ENCODE measurements at places on chromosomes 13 and 19.

GRCh38 chr19:12202250-12202649, 39.4 kb downstream of the ZNF136 start:
- DNase-seq = peak; percentile 29

- peak; percentile 74 for DNase-seq
Measured at GRCh38 chr19:53254411-53255341, at the start of gene ZNF677. Gene ZNF677, minus strand, starts transcription at chr19:53254873. Its CDS starts 3,323 bp downstream, at chr19:53251550.

GRCh38 chr19:41447732-41448332, 4.9 kb downstream of the ERICH4 start:
- no peak for DNase-seq

DNA sequence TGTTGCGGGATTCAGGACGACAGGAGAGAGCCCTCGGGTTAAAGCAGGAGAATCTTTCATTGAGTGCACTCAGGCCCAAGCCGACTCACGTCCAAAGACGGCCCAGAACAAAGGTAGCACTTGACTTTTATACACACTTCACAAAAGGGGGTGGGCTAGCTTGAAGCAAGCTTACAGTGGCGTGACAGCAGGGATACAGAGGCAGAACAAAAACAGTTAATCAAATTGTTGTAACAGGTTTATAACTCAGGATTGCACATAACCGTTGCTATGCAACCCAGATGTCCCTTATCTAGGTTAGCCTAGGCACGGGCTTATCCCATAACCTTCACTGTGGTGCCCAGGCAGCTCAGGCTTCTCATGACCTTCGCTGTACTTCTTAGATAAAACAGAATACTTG, 2.0 kb downstream of the MED25 start:
- DNase-seq = no peak

DNA sequence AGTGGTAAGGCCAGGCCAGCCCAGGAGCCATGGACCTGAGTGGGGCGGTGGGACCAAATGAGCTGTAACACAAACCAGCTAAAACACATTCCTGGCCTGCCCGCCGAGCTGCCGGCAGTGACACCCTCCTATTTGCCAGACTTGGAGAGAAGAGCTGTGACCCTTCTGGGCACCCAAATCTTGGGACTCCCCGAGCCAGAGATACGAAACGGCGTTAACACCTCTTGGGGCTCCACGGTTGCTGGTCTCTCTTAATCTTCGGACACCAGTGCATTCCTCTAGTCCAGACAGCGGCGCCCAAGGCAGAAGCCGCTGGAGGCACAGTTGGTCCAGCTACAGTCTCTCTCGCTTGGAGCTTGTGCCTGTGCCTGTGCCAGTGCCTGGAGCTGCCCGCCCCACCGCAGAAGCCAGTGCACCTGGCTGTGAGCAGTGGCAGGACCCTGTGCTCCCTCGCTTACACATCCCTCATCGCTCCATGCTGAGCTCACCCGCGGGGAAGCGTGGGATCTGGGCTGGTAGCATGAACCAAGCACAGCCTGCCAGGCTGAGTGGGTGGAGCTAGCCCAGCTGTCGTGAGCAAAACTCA, 147.2 kb upstream of the KLHL1 start:
- no peak for DNase-seq

GRCh38 chr13:24203811-24204210, 43.3 kb downstream of the SPATA13 start:
- DNase-seq = no peak

- DNase-seq = no peak
Measured at GRCh38 chr13:108056278-108056677, 159.1 kb downstream of the LIG4 start.

DNA sequence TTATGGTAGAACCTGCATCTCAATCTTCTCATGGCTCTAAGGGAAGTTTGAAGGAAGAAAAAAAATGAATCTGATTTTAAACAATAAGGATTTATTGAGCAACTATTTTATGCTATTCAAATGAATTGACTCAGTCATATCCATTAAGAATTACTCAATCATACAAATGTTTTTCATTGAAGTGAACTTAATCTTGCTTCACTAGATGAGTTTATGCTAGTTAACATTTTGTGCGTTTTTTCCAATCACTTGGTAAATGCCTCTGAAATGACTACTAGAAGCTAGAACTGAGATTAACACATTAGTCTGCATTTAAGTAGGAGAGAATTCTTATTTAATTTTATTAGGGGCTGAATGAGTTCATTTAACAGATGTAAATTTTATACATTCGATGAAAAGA, 25.2 kb downstream of the RXFP2 start:
- DNase-seq = no peak

- no peak for DNase-seq
Measured at GRCh38 chr13:87331178-87331577, 340.0 kb upstream of the SLITRK5 start.

DNA sequence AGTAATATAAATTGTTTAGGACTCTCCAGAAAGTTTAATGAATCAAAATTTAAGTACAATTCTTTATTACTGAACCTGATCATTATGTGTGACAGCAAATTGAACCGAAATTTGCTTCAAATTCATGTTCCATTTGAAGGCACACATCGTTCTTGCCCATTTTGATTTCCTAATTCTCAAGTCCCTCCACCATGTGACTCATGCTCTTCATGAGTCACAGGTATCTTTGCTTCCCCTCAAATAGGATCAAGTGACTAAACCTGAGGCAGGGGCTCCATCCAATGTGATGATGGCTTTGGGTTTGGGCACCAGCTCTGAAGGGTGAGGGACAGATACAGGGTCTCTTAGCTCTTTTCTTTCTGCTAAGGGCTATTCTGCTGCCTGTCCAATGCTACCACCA, 86.1 kb downstream of the THSD1 start:
- no peak for DNase-seq

GRCh38 chr19:3774621-3775373, 2.8 kb upstream of the RAX2 start:
- DNase-seq = no peak

DNA sequence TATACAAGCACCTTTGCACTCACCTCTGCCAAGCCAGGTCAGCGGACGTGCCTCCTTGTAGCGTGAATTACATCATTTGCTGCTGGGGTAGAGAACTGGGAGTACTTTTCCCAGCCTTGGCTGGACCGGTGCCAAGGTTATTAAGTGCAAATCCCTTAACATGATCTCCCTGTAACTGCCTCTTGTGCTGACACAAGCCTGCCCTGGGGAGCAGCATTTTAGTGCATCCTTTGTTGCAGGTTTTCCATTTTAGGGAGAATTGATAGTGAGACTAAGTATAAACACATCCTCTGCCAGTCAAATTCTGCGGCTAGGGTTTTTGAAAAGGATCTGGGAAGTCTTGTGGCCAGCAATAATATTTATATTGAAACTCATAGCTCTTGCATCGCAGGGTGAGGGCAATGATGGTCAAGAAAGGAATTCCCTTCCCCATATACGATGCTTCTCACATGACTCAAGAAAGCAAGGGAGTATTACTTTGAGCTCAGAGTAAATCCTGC, 32.7 kb upstream of the DCLK1 start:
- no peak for DNase-seq

DNA sequence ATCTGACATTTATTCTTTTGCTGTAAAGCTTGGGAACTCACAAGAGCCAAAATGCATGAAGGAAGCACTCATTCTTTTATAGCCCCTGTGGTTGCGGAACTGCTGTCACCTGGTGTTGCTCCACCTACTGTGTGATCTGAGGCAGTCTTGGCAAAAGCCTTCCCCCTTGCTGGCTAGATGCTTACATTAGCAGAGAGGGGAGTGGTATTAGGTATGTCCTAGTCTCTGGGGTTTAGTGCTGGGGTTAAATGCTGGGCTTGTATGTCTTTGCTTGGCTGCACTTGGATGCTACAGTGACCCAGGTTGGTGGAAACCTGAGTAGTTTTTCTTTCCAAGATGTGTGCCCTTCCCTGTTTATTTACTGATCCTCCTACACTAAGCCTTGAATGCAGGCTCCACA, 99.3 kb downstream of the WDFY2 start:
- DNase-seq = no peak

GRCh38 chr19:45097776-45098520, 5.0 kb downstream of the PPP1R37 start:
- no peak for DNase-seq

DNA sequence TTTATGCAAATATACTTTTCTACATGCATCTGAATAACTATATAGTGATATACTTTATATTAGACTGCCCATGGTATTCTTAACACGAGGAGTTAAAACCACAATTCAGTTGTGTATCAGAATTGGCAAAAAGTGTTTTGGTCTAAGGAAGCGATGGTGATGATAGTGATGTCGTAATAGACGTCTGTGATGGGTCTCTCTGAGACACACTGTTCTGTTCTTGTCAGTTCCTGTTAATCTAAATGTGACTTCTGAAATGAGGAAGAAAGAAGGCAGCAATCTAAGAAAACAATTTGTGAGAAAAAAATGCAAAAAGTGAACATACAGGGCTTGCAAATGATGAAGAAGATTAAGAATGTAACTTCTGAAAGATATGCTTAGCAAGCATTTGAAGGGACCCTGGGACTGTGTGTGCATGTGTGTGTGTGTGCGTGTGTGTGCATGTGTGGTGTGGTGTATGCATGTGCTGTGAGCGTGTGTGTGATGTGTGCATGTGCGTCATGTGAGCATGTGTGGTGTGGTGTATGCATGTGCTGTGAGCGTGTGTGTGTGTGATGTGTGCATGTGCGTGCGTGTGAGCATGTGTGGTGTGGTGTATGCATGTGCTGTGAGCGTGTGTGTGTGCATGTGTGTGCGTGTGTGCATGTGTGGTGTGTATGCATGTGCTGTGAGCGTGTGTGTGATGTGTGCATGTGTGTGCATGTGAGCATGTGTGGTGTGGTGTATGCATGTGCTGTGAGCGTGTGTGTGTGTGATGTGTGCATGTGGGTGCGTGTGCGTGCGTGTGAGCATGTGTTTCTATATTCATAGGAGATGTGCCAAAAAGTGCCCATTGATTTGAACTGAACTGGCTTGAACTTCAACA, 131.8 kb downstream of the IRS2 start:
- no peak for DNase-seq

- DNase-seq = no peak
Measured at GRCh38 chr19:8239528-8240273, 30.5 kb downstream of the CERS4 start.

DNA sequence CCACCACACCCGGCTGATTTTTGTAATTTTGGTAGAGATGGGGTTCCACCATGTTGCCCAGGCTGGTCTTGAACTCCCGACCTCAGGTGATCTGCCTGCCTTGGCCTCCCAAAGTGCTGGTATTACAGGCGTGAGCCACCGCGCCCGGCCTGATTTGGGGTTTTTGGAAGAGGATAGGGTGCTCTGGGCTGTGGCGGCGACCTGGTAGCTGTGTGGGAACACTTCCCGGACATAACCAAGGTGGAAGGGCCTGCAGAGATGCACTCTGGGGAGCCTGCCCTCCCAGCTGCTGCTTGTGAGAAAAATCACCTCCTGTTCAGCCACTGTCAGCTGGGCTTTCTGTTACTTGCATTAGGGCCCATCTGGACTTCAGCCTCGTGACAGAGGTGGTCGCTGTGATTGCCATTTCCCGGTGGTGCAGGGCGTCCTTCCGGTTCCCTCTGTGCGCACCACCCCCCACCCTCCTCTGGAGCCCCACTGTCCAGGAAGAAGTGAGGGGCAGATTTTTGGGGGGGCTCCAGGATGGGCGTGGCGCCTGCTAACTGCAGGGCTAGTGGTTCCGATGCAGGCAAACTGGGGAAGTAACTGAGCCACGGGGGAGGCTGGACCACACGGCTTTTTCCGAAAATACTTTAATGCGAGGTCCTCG, 7.5 kb downstream of the IL4I1 start:
- no peak for DNase-seq

DNA sequence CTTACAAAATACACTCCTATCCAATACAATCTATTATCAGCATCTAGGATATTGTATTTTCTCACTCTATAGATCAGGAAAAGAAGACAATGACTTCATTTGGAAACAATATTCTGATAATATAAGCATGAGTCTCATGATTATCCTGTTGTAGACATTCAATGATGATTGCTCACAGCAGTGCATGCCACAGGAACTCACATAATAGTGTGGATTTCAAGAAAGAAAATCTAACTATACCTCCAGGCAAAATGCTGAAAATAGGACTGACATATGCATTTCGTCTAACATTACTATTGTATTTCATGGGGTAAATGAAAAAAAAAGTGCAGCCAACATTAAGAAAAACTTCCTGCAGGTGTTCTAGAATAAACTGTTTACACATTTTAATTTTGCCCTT, 122.6 kb downstream of the POSTN start:
- no peak for DNase-seq

- DNase-seq = no peak
Measured at GRCh38 chr13:80419416-80419815, 78.5 kb upstream of the SPRY2 start.

DNA sequence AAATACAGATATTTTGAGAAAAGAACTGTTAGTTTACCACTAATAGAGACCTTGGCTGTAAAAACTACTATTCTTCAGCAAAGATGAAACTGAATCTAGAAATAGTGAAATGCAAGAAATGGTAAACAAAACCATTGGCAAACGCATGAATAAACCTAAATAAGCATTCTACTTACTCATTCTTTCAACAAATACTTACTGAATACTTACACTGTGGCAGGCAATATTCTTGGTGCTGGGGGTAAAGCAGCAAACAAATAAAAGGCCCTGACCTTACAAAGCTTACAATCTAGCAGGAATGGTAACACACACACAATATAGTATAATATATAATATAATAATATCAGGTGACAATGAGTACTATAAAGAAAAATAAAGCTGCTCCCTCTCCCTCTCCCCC, 38.7 kb downstream of the KATNAL1 start:
- DNase-seq = no peak

GRCh38 chr13:40503966-40504591, 162.4 kb downstream of the FOXO1 start:
- DNase-seq = no peak

- no peak for DNase-seq
Measured at GRCh38 chr13:39259371-39260140, 221.3 kb downstream of the NHLRC3 start.

DNA sequence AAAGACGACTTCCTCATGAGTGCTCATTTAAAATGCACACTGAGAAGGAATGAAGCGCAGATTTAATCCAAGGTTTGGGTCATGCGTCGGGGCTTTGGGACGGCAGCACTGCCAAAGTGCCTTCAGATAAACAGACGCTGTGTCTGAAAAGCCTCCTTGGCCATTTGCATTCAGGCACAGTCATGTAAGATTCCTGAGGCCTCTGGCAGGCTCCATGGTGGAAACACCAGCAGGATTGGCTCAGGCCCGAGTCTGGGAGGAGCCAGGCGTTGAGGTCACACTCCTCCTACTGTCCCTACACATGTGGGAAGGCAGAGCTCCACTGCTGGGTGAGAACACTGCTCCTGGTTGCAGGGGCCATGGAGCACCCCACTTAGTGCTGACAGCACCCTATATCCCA, 113.3 kb upstream of the KL start:
- no peak for DNase-seq

GRCh38 chr13:66224663-66225062, 1005.5 kb downstream of the PCDH9 start:
- DNase-seq = no peak

GRCh38 chr19:34662919-34663318, 14.0 kb downstream of the SCGB2B2 start:
- peak; percentile 13 for DNase-seq

GRCh38 chr19:44824761-44825160, 15.9 kb downstream of the BCAM start:
- DNase-seq = no peak

GRCh38 chr19:2394054-2394441, 33.3 kb downstream of the TIMM13 start:
- no peak for DNase-seq

- no peak for DNase-seq
Measured at GRCh38 chr19:31226151-31226935, 122.9 kb downstream of the TSHZ3 start.
